ENCODE measurements at places on chromosomes 5 and 9.

- DNase-seq: no peak
These were observed 461.1 kb downstream of the ICE1 start for GRCh38 chr5:5883562-5883961.

DNA sequence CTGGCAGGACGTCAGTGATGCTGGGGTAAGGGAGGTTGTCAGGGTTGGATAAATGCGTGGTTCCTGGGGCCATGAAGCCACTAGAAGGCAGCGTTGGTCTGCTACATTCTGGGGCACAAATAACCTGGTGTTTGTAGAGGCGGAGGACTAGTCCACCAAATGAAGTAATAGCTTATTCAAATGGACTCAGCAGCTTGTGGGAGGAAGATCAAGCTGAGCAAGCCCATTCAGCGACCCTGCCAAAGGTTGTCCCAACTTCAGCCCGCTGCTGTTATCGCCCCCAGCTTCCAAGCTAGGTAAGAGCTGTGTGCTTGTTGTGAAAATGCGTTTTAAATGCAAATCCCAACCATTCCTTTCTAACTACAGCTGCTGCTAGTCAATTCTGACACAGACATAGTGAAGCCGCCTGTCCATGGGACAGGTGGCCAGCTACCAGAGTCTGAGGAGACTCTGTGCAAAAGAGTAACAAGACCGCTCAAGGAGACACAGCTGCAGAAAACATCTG, 7.6 kb upstream of the FAM240B start:
- DNase-seq: no peak

DNA sequence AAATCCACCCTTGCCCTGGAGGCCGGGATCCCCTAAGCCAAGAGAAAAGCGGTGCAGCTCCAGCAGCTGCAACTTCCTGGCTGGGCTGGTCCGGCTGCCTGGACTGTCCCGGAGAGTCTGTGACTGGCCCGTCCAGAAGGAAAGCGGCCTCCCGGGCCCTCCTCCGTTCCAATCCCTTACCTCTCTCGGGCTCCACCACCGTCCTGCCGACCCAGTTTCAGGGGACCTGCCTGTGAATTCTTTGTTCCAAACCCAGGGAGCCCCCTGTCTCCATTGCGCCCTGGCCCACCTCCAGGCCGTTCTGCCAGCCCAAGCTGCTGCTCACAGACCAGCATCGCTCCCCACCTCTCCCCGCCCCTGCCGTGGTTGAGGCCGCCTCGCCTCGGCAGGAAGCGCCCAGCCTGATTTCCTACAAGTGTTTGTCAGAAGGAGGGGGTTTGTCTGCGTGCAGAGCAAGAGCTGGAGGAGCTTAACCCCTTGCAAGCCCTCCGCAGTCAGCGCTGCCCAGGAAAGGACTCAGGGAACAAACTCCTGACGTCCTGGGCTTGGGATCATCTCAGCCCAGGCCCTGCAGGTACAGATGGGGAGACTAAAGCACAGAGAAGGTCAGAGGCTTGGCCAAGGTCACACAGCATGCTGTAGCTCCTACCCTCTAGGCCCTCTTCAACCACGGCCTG, at the start of gene AKNA:
Gene AKNA (minus strand): TSS at position 303 of the 677 bp plus-strand sequence. CDS start 6,649 bp downstream, outside the sequence.
- peak; percentile 31 for DNase-seq

DNA sequence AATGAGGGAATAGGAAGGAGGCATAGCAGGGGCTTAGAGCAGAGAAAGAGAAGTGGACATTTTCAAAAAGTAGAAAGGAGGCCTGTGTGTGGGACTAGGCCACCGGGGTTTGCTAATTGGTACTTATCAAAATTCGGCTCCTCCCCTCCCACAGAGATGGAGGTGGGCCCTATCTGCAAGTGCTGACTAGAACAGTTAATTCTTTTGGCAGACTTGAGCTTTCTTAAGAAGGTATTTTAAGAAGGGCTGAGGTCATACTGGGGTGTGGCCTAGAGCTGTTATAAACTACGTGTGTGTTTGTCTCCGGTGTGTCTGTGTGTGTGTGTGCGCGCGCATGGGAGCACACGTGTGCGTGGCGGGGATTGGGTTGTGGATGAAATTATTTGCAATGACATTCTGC, 1086.5 kb downstream of the EFNA5 start:
- DNase-seq: no peak

DNA sequence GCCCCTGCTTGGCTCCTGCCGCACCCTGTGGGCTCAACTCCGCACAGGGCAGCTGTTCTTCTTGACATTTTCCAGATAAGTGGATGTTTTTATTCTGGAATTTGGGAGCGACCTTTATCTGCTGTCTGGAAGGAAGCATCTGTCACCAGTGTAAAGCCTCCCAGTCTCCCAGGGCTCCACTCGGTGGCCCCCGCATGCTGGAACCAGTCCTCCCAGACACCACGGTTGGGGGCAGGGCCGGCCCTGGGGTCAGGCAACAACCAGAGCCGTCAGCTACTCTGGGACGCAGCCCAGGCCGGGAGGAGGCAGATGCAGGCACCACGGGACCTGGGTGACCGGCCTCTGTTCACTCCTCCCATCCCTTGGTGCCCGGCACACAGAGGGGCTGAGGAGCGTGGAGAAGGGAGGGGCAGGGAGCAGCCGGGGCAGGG, 92.8 kb upstream of the ADAMTS2 start:
- peak; percentile 23 for DNase-seq

GRCh38 chr9:85892401-85892800, 48.5 kb upstream of the NAA35 start:
- no peak for DNase-seq

- DNase-seq: no peak
These were observed 103.8 kb downstream of the GIN1 start for GRCh38 chr5:103016167-103016566.

- DNase-seq: no peak
These were observed 22.3 kb downstream of the CTXN3 start for GRCh38 chr5:127671218-127671617.

All from NCI-H524 treated with DMSO at 0.1 percent for 48 hours (cell line).